ENCODE measurements at places on chromosomes 2 and 18. TPM values are rescaled to one million over a fixed set of nuclear protein-coding genes. Genes with fewer than 3 reads are reported as not detected.

- H3K4me3 ChIP-seq: no peak overlapping the region
- H3K4me1 ChIP-seq: peaks cover 14% of the 10 kb centered on the region
- H3K27me3 ChIP-seq: no peaks in the 10 kb centered on the region
- H3K36me3 ChIP-seq: no peaks in the 10 kb centered on the region
- no peak for DNase-seq
- peak overlapping the region; percentile 72 for H3K27ac ChIP-seq
These were observed 28.8 kb upstream of the WDR75 start for GRCh38 chr2:189412330-189412953.

DNA sequence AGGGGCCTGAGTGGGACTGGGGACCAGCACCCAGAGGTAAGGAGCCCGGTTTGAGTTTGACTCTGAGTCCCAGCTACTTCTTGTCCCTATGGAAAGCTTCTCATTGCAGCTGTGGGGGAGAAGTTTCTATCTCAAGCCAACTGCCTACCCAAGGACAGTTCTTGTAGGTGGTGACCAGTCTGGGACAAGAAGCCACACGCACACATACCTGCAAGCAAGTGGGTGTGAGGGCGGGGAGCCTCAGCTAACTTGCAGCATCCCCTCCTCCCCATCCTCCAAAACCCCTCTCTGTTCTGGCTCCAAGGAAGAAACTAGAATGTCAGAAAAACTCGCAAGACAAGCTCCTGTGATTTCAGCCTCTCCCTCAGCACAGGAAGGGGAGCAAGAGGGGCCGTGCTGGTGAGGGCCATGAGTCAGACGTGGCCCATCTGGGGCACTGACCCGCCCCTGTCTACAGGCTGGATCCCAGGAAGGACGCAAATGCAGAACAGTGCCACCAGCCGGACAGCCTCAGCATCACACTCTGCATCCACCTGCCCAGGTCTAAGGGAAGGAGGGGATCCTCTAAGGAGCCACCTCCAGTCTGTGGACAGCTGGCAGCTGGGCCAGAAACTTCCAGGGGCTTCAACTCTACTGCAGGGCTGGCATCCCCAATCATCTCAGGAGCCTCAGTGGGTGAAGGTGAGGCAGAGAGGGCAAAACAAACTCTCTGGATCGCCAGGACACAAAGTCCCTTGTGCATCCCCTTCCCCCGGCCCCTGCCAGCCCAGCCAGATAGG lies 103.4 kb downstream of the TNS1 start:
- peaks cover 2% of the 10 kb centered on the region for H3K27me3 ChIP-seq
- DNase-seq: no peak
- no peaks in the 10 kb centered on the region for H3K4me1 ChIP-seq
- no peaks in the 10 kb centered on the region for H3K36me3 ChIP-seq

DNA sequence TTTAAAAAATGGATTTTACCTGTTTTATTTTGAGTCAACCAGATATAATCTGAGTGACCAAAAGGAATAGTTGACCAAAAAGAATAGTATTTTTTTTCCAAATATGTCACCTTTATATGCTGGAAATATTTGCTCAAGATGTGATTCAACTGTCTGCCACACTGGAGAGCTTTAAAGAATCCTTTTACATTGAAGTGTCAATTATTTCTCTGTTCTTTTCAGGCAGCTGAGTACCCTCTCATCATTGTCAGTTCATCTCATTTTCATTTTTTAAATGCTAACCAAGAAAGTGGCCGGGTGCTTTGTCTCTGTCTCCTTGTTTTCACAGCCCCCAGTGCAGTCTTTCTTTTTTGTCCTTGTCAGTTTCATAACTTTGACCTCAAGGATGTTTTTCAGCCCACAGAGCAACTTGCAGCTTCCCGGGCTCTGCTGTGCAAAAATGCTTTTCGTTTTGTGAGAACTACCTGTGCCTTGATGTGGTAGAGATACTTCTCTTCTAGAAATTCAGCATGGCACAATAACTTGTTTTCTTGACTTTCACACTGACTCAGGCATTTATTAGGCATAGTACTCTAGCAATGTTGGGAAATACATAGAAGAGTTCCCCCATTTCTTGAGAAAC lies 23.4 kb upstream of the CERS6 start:
- H3K27me3 ChIP-seq: peaks cover 6% of the 10 kb centered on the region
- no peak overlapping the region for H3K27ac ChIP-seq
- no peak overlapping the region for H3K4me3 ChIP-seq
- DNase-seq: no peak
- no peaks in the 10 kb centered on the region for H3K4me1 ChIP-seq
- no peaks in the 10 kb centered on the region for H3K36me3 ChIP-seq

GRCh38 chr2:119248751-119249150 lies 25.1 kb downstream of the STEAP3 start:
- H3K36me3 ChIP-seq: peaks cover 2% of the 10 kb centered on the region
- no peak for DNase-seq
- peaks cover 22% of the 10 kb centered on the region for H3K4me1 ChIP-seq
- H3K4me3 ChIP-seq: no peak overlapping the region
- no peak overlapping the region for H3K27ac ChIP-seq

DNA sequence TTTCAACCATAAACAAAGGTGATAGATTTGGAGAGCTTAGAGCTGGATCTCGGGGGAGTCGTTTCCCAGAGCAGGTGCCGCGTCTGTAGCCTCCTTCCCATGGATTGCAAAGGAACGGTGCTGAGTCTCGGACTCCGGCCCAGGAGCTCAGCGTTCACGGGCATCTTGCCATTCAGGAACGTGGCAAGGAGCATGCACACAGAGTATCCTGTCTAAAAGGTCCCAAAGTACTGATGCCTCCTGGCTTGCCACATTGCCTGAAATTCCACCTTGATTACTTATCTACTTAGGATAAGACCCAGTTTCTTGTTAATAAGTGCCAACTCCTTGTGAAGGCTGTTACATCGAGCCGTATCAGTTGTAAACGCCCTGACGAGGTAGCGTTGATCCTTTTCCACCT lies 197.8 kb upstream of the MYT1L start:
- no peak overlapping the region for H3K4me3 ChIP-seq
- DNase-seq: no peak
- H3K4me1 ChIP-seq: no peaks in the 10 kb centered on the region
- no peaks in the 10 kb centered on the region for H3K27me3 ChIP-seq

- H3K4me1 ChIP-seq: no peaks in the 10 kb centered on the region
- no peak overlapping the region for H3K27ac ChIP-seq
- no peak overlapping the region for H3K4me3 ChIP-seq
- H3K36me3 ChIP-seq: no peaks in the 10 kb centered on the region
- H3K27me3 ChIP-seq: no peaks in the 10 kb centered on the region
These were observed 156.3 kb downstream of the SUCLG1 start for GRCh38 chr2:84302513-84303412.

GRCh38 chr2:20666005-20666303 lies 990 bp upstream of the GDF7 start:
- peaks cover 24% of the 10 kb centered on the region for H3K27me3 ChIP-seq
- H3K4me3 ChIP-seq: peak overlapping the region; percentile 28
- no peak for DNase-seq
- H3K36me3 ChIP-seq: no peaks in the 10 kb centered on the region

GRCh38 chr2:70696142-70696541 lies 71.9 kb downstream of the ADD2 start:
- H3K4me1 ChIP-seq: no peaks in the 10 kb centered on the region
- no peak overlapping the region for H3K4me3 ChIP-seq
- H3K36me3 ChIP-seq: no peaks in the 10 kb centered on the region
- DNase-seq: no peak
- no peak overlapping the region for H3K27ac ChIP-seq

GRCh38 chr18:28332071-28332470 lies 155.1 kb upstream of the CDH2 start:
- H3K27ac ChIP-seq: no peak overlapping the region
- DNase-seq: no peak
- no peaks in the 10 kb centered on the region for H3K27me3 ChIP-seq
- no peaks in the 10 kb centered on the region for H3K4me1 ChIP-seq
- no peak overlapping the region for H3K4me3 ChIP-seq

- peaks cover 13% of the 10 kb centered on the region for H3K4me1 ChIP-seq
- DNase-seq: no peak
- no peaks in the 10 kb centered on the region for H3K27me3 ChIP-seq
- H3K27ac ChIP-seq: peak overlapping the region; percentile 29
- no peak overlapping the region for H3K4me3 ChIP-seq
These were observed 74.1 kb downstream of the VAPA start for GRCh38 chr18:9987931-9988330.

GRCh38 chr2:31433541-31433940 lies 19.0 kb upstream of the XDH start:
- no peaks in the 10 kb centered on the region for H3K27me3 ChIP-seq
- no peaks in the 10 kb centered on the region for H3K36me3 ChIP-seq

DNA sequence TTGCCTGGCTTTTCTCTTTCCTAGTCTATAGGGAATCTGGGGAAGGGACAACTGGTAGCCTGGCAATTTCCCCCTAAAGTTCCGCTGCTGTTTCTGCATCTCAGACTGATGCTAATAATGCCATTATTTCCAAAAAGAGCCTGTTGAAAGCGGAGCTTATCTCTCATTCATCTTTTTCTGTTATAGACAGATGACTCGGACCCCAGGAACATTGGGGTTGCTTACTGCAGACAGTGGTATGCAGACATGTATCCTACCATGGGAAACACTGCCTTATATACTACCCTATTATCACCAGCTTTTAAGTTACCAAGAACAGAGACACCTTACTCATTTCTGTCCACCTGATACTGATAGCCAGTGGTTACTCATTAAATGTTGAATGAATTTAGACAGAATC lies 15.3 kb downstream of the ETAA1 start:
- peaks cover 11% of the 10 kb centered on the region for H3K36me3 ChIP-seq
- no peak overlapping the region for H3K4me3 ChIP-seq
- H3K27ac ChIP-seq: no peak overlapping the region
- no peaks in the 10 kb centered on the region for H3K27me3 ChIP-seq
- H3K4me1 ChIP-seq: no peaks in the 10 kb centered on the region

Gene IL1R2
- 0.15 TPM for total RNA-seq
